Tibial nerve (tissue), 4 donors: ENCODE measurements at places on chromosomes 3 and 15.

DNA sequence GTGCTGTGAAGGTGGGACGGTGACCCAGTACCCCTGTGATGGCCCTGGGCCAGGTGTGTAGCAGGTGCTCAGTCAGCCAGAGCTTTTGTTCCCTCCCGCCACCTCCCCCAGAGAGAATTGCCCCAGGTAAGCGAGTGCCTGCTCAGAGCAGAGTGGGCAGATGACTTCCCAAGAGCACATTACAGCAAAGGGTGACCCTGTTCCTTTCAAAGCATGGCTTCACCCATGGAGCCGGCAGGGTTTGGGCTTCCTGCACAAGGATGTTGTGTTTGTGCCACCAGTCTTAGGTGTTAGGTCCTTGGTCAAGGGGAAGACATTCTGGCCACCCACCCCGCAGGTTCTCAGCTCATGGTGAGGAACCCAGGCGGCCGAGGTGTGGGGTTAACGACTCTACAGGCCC, 30.7 kb downstream of the SLC6A6 start:
- peak overlapping the region; percentile 91 for H3K27ac ChIP-seq
- no peak overlapping the region for H3K4me3 ChIP-seq
- no peaks in the 10 kb centered on the region for H3K36me3 ChIP-seq

GRCh38 chr3:34254285-34254684, 455.9 kb downstream of the PDCD6IP start:
- no peak overlapping the region for H3K27ac ChIP-seq
- no peaks in the 10 kb centered on the region for H3K27me3 ChIP-seq
- no peak overlapping the region for H3K4me3 ChIP-seq
- H3K36me3 ChIP-seq = no peaks in the 10 kb centered on the region
- H3K4me1 ChIP-seq = no peaks in the 10 kb centered on the region
- no peak for DNase-seq

- no peak for DNase-seq
- no peaks in the 10 kb centered on the region for H3K27me3 ChIP-seq
- H3K4me1 ChIP-seq = no peaks in the 10 kb centered on the region
- H3K27ac ChIP-seq = no peak overlapping the region
- no peaks in the 10 kb centered on the region for H3K36me3 ChIP-seq
Measured at GRCh38 chr3:137762674-137763593, 1.2 kb upstream of the SOX14 start.

DNA sequence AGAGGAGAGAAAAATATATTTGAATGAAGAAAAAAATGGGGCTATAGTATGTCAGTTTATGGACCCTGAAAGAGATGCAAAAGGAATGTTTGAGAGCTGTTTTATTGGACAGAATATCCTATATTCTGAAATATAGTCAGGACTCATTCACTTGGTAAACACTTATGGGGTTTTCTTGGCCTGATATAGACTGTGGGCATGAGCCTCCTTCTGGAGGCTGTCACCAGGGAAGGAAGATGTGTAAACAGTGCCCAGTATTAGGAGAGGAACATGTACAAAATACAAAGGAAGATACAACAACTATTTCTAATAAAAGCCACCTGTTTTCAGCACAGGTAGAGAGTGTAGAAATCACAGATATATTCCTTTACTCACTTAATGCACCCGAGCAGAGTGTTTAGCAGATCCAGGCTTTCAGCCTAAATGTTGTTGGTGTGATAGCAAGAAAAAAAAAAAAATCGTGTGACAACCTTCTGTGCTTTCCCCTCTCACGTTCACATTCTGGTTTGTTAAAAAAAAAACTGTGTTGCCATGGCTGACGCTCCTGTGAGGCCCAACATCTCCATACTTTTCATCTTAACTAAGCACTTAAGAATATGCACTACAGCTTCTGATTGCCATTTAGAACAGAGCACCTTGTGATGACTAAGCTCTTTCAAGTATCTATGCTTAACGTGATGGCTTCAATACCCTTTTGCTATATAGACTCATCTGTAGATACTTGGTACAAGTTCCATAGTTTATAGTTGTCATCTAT, 134.1 kb downstream of the MBNL1 start:
- H3K4me3 ChIP-seq = no peak overlapping the region
- peak overlapping the region; percentile 78 for H3K27ac ChIP-seq
- no peaks in the 10 kb centered on the region for H3K36me3 ChIP-seq
